Left kidney (tissue), 8 donors: ENCODE measurements at places on chromosomes 4 and X. TPM values are rescaled to one million over a fixed set of nuclear protein-coding genes. Genes with fewer than 3 reads are reported as not detected.

DNA sequence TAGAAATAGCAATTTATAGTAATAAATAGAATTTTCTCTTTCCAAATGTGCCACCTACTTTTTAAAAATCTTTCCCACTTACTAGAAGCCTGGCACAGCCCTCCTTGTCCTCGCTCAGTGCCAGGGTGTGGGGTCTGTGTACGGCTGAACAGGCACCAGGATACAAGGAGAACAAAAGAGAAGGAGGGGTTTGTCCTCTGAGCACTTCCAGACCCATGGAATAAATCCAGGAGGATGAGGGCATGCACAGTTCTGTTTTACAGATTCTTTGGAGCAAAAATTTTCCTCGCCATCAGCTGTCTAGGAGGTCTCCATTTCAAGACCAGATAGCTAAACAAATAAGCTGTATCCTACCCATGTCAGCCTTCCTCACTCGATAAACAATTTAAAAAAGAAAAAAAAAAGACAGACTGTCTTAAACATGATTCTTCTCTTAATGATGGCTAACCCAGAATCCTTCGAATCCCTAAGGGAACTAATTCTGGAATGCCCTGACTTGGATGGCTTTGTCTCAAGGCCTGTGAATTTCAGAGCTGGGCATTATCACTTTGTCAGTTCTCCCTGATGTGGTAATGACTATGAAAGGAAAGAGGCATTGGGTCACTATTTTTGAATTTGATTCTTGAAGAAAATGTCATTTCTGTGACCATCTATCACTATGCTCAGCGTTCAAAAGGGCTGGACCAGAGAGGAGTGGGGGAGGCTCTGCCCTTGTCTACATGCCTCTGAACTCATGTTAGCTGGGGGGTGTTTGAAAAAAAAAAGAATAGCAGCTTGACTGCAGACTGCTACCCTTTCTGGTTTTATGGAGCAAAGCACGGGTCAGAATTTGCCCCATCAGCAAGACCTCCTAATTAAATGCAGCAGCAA, 151.0 kb downstream of the DCTD start:
- no peak for DNase-seq

DNA sequence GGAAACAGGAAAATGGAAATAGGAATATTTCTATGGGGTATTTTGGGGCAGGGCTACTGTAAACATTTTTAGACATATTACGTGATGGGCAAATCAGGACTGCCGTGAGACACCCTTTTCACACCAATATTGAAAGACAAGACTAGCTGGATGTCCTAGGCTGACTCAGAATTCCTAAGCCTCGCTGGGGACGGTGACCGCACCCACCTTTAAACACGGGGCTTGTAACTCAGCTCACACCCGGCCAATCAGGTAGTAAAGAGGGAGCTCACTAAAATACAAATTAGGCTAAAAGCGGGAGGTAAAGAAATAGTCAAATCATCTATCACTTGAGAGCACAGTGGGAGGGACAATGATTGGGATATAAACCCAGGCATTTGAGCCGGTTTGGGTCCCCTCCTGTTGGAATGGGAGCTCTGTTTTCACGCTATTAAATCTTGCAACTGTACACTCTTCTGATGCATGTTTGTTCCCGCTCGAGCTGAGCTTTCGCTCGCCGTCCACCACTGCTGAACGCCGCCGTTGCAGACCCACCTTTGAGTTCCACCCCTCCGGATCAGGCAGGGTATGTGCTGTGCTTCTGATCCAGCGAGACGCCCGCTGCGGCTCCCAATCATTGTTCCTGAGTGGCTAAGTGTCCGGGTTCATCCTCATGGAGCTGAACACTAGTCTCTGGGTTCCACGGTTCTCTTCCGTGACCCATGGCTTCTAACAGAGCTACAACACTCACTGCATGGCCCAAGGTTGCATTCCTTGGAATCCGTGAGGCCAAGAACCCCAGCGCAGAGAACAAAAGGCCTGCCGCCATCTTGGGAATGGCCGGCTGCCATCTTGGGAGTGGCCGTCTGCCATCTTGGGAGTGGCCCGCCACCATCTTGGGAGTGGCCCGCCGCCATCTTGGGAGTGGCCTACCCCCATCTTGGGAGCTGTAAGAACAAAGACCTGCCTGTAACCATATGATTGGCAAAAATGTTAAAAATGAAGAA, 152.6 kb downstream of the CRLF2 start:
- DNase-seq: no peak

DNA sequence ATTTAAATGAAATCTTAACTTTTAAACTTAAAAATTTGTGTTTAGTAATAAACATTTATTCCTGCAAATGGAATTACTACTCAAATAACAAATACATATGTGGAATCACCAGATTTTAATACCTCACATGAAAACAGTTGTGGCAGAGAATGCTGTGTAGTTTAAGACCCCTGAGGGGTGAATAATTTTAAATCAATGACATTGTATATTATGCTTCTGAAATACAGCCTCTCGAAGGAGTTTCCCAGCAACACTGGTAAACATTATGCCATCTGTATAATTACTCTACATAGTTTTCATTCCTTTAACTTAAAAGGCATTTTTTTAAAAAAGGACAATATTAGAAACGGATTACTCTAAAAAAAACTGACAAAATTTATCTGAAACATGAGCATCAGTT, 2313.3 kb downstream of the ARAP2 start:
- no peak for DNase-seq

GRCh38 chrX:18698737-18699650, 8.5 kb upstream of the PPEF1 start:
- no peak for DNase-seq

DNA sequence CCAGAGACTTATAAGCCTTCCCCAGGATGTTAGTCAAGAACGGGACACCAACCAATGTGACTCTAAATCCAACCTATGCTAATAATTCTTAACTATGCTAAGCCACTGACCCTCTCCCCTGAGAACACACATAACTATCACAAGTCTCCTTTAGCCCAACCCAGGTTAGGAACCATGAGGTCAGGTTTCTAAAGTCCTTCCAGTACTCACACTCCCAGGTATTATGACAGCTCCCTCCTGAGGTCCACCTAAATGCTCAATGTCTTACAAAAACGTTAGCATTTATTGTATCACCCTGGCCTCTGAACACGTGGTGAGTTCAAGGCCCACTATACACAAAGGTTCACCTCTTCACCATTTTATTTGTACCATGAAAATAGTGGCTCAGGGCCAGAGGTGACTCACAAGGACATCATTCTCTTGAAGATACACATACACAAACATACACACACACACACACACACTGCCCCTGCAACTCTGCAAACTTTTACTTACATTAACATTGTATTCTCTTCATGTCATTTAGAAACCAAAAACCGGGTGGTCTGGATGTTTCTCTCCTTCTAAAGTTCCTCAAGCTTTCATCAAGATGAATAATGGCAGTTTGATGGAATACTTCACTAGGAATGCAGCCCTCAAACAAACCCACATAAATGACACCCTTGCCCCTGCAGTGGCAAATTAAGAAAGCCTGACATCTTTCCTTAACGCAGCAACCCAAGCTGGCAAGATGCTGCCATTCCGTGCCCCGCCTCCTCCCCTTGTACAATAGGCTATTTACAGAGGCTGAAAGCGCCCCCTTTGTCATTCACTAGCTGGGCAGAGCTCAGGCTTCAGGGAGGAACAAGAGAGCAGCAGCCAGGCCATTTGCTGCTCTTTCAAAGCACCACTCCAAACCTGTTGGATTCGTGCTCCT, 17.7 kb downstream of the ACSL1 start:
- no peak for DNase-seq

DNA sequence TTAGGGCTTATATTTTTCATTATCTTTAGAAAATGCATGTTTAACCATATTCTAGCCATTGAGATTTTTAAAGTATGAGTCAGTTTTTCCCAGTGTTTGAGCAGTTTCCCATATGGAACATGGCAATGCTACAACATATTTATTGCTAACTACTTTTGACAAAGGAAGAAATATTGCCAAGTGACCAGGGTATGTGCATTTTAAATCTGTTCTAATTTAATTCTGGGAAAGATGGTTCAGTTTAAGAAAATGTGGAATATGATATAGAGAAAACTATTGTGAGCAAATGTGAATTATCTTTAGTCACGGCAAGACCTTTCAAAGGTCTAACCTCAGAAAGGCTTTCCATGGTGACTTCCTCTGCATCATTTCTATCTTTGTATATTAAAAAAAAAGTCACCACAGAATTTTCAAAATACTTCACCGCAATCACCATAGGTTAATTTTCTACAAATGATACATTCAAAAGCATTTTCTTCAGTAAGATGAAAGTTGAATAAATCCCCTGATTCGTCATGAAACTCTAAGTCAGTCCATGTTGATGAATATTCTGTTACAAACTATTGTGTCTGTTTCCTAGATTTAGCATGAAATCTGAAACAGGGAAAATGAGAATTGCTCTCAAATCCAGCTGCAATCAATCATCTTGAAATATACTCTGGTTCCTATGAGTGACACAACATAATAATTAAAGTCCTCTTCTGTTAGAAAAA, 2349.0 kb upstream of the TENM3 start:
- no peak for DNase-seq

DNA sequence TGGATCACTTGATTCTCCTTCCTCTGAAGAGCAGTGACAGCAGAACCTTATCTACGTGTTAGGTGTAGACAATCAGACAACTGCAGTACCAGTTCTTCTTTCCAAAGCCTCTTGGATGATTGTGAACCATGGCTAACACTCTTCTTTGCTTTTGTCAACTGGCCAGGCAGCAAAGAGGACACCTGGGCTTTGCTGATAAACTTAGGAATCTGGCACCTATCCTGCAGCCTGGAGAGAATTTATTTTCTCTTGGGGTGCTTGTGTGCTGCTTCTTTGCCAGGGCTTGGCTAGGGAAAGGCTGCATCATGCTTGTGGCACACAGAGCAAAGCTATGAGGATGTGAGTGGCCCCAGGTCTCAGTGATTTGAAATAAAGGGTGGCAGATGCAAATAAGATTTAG, 77.4 kb downstream of the ANAPC4 start:
- DNase-seq: no peak

GRCh38 chrX:100710816-100711215, 21.1 kb downstream of the SYTL4 start:
- no peak for DNase-seq

GRCh38 chr4:168854350-168854921, 155.6 kb downstream of the CBR4 start:
- DNase-seq: no peak

The POF1B gene
- 0.91 TPM for polyA plus RNA-seq

The DCTD gene
- 119 TPM for polyA plus RNA-seq

The STS gene
- polyA plus RNA-seq: 6.5 TPM

The HTR2C gene
- 2.1 TPM for polyA plus RNA-seq

The TMSB15A gene
- polyA plus RNA-seq: 80.4 TPM
